ENCODE measurements at places on chromosomes 7 and 10.

DNA sequence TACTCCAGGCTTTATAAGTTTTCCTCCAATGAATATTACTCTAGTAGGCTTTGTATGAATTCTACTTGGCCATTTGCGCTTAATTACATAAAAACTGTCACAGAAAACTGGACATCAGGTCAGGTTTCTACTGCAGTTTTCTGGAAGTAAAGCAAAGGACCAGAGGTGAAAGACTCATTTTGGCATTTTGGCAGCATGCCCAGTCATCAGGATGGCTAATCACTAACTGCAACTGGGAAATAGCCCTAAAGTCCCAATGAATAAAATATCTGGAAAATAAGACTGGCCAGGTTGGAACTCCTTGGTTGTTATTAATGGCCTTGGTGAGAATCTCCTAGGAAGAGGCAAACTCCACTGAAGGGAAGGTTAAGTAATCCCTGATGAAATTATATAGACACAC is 75.5 kb downstream of the COPG2 start:
- DNase-seq: no peak

GRCh38 chr7:94823947-94824346 is 83.4 kb upstream of the PPP1R9A start:
- peak; percentile 86 for DNase-seq

DNA sequence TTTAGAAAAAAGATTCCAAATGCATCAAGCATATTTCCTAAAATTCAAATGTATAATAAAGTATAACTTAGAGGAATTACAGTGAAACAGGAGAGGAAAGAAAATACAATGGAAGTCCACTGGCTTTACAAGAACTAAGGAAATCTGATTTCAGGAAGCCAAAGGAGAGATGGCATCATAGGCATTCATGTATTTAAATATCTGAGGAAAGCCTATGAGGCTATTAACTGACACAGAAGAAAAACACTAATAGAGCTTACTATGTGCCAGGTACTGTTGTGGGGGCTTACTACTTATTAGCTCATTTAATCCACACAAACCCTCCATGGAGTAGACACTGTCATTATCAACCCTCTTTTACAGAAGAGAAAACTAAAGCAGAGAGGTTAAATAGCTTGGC is 92.2 kb downstream of the SRPK2 start:
- no peak for DNase-seq

- DNase-seq: no peak
Observed at GRCh38 chr7:153522261-153522660, 529.9 kb upstream of the DPP6 start.

- no peak for DNase-seq
Observed at GRCh38 chr10:17239345-17240085, 11.5 kb downstream of the VIM start.

- peak; percentile 10 for DNase-seq
Observed at GRCh38 chr10:29955329-29955935, 104.0 kb downstream of the JCAD start.

GRCh38 chr10:3552281-3552680 is 232.7 kb downstream of the KLF6 start:
- no peak for DNase-seq

GRCh38 chr10:113527211-113527906 is 25.5 kb upstream of the HABP2 start:
- no peak for DNase-seq

- DNase-seq: no peak
Observed at GRCh38 chr7:112377593-112377992, 72.7 kb upstream of the IFRD1 start.

DNA sequence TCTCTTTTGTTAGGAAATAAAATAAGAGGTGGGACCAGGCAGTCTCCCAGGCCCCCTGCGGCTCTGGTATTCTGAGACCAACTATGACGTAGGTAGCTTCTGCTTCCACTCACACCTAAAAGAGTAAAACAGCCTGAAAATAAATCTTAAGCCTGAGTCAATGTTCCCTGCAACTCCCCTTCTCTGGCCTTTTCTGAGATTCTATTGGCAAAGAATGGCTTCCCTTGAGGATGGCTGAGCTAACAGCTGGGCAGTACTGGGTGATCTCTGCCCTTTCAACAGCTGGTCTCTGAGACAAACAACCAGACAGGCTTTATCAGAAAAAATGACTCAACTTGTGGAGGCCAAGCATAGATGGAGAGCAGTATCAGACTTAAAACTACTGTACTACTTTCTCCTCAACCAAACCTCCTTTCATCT is 58.7 kb downstream of the CREB3L2 start:
- DNase-seq: peak; percentile 42

- DNase-seq: no peak
Observed at GRCh38 chr10:122302315-122302714, 31.2 kb downstream of the BTBD16 start.

- DNase-seq: no peak
Observed at GRCh38 chr10:72291019-72291532, 17.4 kb downstream of the DDIT4 start.

- DNase-seq: no peak
Observed at GRCh38 chr10:128263891-128264688, 137.9 kb upstream of the MKI67 start.

DNA sequence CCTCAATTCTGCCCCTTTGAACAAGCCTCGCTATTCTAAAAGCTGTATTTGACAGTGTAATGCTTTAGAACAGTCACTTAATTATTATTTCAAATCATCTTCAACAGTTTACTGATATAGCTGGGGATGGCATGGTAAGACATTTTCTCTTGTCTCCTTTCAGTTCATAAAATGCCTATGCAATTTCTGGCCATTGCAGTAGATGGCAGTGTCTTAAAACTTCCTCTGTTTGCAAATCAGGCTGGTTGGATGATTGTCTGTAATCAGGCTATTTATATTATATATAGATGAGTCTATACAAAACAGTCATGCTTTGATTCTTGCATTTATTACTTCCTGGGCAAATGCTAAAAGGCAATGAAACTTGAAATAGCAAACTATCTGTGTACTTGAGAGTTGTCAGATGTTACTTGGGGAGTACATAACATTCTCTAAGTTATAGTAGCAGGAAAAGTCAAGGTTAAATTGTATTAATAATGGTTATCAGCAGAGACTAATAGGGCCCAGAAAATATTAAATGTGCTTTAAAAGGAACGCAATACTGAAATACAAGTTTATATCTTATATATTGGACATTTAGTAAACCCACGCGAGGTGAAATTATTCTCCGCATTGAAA is 55.5 kb upstream of the LHFPL3 start:
- peak; percentile 5 for DNase-seq

Data from NCI-H226 (cell line).